ENCODE measurements at places on chromosomes 4 and X.

- no peak for DNase-seq
These were observed 381.0 kb upstream of the TRAM1L1 start for GRCh38 chr4:117466388-117466787.

- no peak for DNase-seq
These were observed 27.3 kb upstream of the TRIM2 start for GRCh38 chr4:153176938-153177337.

DNA sequence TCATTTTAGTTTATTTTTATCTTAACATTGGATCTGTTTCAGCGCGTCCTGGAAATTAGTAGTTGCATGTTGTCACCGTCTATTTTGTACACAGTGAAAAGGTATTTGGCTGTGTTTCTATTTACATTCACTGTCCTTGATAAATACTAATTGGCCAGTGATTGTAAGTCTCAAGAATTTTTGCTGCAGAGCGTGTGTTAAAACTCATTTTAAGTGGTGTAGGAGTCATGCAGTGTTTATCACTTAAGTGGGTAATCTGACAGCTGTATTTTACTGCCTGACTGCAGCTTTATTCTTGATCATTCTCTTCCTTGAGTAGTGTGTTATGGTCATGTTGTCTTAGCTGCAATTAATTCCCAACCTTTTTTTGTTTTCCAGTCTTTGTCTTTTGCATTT is 9.8 kb downstream of the GUCY1A1 start:
- DNase-seq, result no peak

DNA sequence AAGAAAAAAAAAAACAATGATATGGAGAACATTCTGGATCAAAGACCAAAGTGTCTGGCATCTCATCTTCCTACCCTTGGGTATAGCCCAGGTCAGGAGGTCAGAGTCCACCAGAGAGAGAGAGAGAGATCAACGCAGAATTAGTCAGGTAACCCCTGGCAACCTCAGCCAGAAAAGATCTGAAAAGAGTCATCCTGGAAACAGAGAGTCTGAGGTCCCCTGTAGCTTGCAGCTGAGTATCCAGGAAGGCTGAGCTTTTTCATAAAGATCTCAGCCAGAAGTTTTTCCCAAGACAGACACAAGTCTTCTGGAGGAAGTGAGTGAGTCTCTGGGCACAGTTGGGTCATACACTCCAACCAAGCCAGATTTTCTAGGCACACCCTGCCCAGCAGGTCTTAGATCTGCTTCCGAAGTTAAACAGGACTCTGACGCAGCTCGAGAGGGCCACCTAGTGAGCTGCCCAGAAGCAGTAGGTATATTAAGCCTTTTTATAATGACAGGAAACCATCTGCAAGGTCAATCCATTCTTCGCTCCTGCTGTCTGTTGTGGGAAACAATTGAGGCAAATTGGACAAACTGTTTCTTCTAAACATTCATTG is 35.7 kb downstream of the ACE2 start:
- DNase-seq, result peak; percentile 5

DNA sequence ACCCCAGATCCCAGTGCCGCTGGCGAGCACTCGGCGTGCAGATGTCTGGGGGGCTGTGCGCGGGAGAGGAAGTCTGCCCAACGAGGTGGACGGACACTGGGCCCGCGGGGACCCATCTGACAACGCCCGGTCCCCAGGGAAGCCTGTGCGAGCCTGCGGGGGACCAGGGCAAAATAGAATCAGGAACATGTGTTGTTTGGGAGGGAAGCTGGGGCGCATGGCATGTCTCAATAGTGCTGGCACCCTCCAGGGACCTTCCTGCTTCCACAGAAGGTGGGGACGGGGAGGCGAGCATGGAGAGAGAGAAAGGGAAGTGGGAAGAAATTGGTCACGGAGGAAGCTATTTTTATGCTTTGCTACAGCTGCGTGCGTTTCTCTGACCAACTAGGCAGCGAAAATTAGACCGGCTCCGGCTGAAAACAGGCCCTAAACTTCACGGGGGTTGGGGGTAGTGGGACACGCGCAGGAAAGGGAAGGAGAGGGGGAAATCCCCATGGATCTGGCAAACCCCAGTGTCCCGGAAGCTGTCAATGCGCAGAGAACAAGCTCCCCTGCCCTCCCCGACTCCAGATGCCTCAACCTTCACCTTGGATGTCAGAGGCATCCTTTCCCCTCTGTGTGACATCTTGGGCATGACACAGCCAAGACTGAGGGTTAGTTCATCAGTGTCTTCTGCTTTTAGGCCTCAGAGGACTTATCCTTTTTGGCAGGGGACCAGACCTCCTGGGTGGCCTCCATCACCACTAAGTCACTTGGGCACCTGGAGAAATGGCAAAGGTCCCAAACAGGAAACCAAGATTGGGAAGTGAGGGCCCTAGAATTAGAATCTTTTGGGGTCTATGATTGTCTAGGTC is 169.8 kb upstream of the BCOR start:
- no peak for DNase-seq

GRCh38 chr4:76272073-76272472 is 20.6 kb downstream of the FAM47E start:
- DNase-seq, result no peak

- DNase-seq, result peak; percentile 16
These were observed 592.0 kb downstream of the IQCM start for GRCh38 chr4:149223659-149224058.

DNA sequence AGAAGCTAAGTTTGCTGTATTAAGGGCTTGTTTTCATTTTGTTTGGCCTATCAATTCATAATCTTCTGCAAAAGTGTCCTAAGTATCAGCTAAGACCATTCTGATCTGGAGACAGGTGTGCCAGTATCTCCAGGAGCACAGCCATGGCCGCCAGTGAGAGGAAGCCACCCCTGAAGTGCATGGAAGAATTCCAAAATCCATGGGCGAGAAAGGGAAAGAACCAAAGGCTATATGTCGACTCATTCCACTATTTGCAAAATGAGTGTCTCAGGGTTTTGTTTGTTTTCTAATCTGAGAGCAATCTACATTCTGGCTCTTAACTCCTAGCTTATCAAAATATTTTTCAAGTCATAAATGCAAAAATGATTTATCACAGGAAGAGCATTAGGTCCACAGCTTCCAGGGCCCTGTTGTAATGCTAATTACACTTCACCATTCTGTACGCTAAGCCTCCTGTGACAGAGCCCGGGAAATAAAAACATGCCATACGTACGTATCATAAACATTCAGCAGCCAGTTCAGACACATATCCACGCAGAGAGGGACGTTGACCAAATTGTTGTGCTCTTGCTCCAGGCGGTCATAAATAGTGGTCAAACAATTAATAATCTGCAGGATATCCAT is 137.3 kb upstream of the FTHL17 start:
- DNase-seq, result peak; percentile 11

DNA sequence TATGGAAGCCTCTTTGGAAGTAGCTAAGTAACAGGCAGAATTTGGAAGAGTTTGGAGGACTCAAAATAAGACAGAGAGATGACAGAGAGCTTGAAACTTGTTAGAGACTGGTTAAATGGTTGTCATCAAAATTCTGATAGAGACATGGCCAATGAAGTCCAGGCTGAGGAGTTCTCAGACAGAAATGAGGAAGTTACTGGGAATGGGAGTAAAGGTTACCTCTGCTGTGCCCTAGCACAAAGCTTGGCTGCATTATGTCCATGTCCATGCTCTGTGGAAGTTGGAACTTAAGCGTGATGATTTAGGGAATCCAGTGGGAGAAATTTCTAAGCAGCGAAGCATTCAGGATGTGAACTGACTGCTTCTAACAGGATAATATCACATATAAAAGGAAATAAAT is 146.2 kb upstream of the NDST4 start:
- DNase-seq, result no peak

- DNase-seq, result no peak
These were observed 139.6 kb upstream of the PTCHD1 start for GRCh38 chrX:23194885-23195554.

DNA sequence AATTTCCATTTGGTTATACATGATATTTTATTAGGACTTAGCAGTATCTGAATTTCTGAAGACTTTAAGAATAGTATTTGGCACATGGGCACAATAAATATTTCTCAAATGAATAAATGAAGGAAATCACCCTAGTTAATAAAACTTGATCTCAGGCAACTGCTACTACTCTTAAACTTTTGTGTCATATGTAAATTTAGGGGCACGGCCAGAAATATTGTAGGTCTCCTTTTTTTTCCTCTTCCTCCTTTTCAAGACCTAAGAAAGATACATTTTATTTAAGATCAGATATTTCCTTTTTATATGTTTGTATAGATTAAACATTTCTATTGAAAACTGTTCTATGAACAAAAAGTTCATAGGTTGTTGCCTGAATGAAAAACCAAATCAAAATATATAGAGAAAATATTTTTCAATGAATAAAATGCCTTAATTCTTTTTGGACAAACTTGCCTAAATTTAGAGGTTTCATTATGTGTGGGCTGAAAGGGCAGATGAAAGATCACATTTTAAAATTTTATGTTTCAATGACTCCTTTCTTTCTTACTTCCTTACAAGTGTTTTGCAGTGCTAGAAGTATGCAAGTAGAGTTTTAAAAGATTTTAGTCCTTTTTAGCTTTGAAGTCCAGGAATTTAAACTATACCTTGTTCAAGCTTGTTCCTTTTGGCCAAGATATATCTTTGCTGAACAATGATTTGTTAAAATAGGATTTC is 26.3 kb downstream of the CNKSR2 start:
- no peak for DNase-seq

DNA sequence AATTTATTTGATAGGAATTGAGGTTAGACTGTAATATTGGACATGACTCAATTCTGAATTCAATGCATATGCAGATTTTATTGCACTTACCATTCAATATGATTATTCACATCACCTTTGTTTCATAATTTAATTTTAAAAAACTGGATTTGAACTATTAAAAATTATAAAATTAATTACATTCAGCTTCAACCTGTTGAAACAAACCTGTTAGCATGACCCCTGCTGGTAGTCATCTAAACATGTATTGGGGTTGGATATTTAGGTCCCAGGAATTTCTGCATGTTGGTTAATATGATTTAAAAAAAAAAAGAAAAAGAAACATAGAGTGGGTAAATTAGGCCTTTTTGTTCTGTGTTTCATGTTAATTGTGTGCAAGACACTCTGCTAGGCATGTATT is 85.9 kb downstream of the ARSJ start:
- DNase-seq, result no peak

DNA sequence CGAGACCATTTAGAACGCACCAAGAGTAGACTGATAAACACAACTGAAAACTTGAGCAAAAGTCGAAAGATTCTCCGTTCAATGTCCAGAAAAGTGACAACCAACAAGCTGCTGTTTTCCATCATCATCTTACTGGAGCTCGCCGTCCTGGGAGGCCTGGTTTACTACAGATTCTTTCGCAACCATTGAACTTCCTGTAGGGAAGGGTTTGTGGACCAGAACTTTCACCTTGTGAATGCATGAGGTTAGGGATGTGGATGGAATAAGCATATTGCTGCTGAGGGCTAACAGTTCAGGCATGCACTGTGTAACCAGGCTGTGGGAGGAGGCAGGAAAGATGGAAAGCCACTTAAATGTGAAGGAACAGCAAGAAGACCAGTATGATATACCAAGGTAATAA is 20.9 kb upstream of the ING2 start:
- DNase-seq, result no peak

DNA sequence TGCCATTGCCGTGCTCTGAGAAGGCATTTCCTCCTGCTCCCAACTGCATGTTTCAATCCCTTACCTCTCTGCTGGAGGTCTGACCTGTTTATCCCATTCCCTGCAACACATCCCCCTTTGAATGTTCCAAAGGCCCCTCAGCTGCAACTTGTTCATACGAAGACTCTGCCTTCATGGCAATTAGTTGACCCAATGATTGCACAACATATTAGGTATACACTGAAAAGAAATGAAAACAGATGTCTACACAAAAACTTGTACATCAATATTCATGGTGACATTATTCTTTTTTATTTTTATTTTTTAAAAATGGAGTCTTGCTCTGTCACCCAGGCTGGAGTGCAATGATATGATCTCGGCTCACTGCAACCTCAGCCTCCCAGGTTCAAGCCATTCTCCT is 54.9 kb upstream of the STX18 start:
- no peak for DNase-seq

DNA sequence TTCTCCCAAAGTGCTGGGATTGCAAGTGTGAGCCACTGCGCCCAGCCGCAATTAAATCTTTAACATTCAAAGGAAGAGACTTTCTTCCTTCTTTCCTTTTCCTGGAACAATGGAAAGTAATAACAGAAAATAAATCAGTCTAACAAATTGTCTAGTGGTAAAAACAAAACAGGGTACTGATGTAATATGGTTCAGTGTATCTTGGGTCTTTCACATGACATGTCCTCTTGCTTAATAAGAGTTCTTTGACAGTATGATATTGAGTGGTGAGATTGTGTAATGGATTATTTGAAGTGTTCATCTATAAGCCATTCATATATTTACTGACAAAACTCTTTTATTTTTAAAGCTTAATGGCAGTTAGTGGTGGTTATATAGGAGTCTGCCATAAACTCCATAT is 256.6 kb downstream of the SPRY1 start:
- DNase-seq, result no peak

- DNase-seq, result no peak
These were observed 57.4 kb downstream of the PJA1 start for GRCh38 chrX:69107747-69108401.

DNA sequence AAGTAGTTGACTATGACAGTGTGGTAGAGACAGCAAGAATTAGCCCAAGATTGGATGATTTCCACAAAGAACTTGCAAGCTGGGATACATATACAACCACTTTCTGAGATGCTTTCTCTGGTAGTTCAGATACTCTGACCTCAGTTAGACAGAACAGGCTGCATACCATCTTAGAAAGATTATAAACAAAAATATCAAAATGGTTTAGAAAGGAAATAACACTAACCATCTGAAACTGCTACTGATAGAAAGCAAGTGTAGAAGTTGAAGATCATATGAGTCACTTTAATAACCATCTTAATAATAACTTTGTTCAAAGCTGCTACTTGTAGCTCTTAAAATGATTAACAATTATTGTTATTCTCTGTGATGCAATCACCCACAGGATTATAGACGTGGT is 255.4 kb upstream of the TTC29 start:
- no peak for DNase-seq

DNA sequence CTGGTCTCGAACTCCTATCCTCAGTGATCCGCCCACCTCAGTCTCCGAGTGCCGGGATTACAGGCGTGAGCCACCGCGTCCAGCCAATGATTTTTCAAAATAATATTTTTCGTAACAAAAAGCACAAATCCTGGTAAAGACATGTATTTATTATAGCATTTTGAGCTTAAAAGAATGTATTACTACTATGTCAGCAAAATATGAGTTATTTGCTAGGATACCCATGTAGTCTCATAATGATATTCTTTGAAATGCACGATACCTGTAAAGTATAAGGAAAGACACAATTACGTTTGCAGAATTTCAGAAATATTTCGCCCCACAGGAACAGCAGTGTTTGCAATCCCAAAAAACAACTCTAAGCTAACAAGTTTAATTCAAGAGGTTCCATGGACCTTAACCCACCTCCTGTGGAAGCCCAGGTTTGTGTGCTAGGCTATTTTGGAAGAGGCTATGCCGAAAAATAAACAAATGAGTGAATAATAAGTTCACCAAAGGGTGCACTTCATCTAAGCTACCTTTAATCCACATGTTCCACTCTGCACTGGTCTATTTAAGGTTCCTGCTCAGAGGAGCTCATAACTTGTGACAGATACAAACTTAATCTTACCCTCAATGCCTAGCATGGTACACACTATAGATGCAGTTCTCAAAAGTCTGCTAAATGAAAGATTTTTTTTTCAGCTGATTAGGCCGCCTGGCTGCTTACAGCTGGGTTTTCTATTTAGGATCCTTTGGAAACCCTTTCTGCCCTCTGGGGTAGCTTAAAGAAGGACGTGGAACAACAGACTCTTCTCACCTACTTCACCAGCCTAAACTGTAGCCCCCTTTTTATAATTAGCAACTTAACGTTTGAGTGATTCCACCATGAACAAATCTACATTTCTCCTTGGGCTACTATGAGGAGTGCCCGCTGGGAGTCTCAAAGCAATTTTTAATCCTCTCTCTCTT is 5.0 kb downstream of the FRYL start:
- no peak for DNase-seq

All from HS-5 (cell line).